Ascending aorta (tissue), 2 donors: ENCODE measurements at places on chromosomes 12 and 14.

DNA sequence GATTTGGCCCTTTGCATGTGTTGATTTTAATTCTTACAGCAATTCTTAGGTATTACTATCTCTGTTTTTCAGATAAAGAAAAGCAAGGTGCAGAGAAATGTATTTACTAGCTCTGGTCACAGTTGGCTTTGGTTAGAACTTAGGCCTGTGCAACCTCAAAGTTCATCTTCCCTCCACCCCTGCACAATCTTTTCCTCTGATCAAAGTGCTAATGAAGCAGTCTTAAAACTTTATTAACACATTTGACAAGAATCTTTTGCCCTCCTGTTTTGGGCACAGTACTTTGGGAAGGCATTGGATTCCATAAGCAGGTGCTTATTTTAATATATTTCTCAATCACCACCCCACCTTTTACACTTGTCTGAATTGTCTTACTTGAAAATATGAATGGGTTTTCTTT is 2.7 kb downstream of the IRAK4 start:
- no peak for DNase-seq

DNA sequence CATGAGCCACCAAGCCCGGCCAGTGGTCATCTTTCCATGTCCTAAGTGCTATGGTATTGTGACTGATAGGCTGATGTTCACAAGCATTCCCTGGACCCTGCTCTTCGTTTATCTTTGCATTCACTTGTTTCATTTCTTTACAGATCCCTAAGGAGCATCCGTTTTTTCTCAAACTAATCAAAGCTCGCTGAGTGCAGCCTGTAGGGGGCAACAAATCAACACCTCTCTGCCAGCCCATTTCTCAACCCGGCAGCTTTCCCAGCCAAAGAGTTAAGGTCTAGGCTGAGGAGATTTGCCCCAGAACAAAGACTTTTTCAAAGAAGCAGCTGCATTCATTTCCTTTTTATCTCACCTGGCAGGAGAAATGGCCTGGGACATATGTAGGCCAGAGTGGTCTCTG is 12.1 kb downstream of the SIRT4 start:
- DNase-seq = no peak

- DNase-seq = no peak
These were observed 56.3 kb downstream of the STXBP6 start for GRCh38 chr14:24993631-24994030.

DNA sequence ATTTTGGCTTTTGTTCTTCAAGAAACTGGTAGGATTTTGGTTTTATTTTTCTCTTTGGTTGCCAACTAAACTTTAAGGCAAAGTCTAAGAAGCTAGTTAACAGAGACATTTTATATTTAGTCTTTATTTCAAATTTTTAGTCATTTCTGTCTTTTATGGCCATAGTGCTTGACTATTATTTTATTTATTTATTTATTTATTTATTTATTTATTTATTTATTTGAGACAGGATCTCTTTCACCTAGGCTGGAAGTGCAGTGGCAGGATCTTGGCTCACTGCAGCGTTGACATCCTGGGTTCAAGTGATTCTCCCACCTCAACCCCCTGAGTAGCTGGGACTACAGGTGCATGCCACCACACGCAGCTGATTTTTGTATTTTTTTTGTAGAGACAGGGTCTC is 3.1 kb downstream of the MON2 start:
- no peak for DNase-seq

- DNase-seq = peak; percentile 86
These were observed 10.4 kb downstream of the BEST3 start for GRCh38 chr12:69688471-69689427.

GRCh38 chr14:53152184-53152886 is 788 bp downstream of the DDHD1 start:
- DNase-seq = peak; percentile 78

DNA sequence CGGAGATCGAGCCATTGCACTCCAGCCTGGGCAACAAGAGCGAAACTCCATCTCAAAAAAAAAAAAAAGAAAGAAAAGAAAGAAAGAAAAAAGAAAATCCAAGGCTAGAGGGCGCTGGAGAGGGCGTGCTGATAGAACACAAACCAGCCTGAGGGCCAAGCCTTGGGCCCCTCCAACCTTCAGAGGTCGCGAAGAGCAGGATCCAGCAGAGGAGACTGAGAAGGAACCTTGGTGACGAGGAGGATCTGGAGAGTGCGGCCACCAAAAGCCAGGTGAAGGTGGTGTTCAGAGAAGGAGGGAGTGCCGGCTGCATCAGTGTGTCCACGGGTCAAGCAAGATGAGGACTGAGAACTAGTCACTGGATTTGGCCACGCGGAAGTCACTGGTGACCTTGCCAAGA is 4.1 kb upstream of the DYNC1H1 start:
- DNase-seq = no peak

GRCh38 chr12:74957634-74958033 is 252.0 kb downstream of the KCNC2 start:
- no peak for DNase-seq

GRCh38 chr14:101496776-101497683 is 64.3 kb upstream of the DIO3 start:
- no peak for DNase-seq

GRCh38 chr12:54030889-54031471 is 1.9 kb upstream of the HOXC5 start:
- DNase-seq = no peak

- DNase-seq = no peak
These were observed 195.1 kb upstream of the RTL1 start for GRCh38 chr14:101098641-101099040.

- no peak for DNase-seq
These were observed 118.3 kb downstream of the SLC25A47 start for GRCh38 chr14:100441271-100441947.
